ENCODE measurements at places on chromosomes 12 and 14.
A peak's percentile ranks its signal among the peaks of the same experiment; 100 is the strongest.

DNA sequence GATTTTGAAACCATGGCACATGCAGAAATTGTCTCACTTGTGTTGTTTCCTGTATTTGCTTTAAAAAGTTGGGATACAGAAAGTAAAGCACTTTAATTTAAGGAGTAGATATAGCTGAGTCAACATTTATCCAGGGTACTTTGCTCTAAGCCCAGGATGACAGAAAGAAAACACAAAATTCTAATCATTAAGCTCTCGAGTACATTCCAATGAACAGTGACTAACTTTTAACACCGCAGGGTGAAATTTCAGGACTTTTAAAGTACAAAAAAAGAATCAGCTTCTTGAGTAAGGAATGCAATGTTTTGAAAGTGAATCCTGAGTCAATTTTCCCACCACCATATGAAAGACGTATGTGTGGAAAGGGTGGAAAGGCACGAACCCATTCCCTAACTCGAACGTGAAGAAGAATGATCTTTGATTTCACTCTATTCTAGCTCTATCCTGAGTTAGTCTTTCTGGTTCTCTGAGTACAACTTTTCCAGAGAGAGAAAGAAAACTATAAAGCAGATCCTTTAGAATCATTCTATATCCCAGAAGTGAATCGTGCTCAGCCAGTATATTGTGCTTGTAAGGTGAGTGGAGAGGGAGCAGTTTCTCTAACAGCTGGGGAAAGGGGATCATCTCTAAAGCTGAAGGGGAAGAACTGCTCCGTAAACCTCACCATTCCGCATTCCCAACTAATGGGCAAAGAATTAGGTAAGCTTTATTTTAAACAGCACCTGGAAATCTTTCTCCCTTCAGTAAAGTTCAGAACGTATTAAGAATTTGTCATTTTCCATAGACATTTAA lies 779.0 kb upstream of the FLRT2 start:
- DNase-seq: peak; percentile 88

DNA sequence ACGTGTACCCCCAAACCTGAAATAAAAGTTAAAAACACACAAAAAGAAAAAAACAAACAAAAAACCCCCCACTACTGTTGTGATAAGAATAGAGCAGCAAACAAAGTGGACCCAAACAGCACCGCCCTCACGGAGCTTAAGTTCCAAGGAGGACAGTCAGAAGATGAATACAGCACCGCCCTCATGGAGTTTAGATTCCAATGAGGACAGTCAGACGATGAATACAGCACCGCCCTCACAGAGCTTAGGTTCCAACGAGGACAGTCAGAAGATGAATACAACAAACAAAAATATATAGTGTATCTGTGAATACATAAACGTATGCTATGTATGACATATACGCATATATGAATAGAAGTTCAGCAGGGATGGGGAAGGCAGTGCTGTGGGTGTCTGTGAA lies 353.8 kb downstream of the GLT1D1 start:
- no peak for DNase-seq

- peak; percentile 6 for DNase-seq
These were observed 38.2 kb upstream of the RIC8B start for GRCh38 chr12:106736051-106736957.

DNA sequence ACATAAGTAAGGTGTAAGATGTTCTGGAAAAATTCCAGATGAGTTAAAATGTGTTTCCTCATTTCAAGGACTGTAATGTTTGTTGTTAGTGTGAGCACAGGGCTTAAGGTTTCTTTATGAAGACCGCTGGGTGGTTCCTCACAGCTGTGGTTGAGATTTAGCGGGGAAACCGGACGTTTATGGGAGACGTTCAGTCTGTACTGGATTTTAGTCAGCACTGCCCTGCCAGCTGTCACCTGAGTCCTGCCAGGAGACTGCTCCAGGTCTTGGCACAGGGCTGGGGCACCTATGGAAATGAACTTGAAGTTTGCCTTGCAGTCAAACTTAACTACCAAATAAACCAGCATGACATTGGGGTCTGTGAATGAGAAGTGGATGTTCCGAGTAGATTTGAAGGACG lies 555.2 kb downstream of the DIO2 start:
- DNase-seq: no peak

DNA sequence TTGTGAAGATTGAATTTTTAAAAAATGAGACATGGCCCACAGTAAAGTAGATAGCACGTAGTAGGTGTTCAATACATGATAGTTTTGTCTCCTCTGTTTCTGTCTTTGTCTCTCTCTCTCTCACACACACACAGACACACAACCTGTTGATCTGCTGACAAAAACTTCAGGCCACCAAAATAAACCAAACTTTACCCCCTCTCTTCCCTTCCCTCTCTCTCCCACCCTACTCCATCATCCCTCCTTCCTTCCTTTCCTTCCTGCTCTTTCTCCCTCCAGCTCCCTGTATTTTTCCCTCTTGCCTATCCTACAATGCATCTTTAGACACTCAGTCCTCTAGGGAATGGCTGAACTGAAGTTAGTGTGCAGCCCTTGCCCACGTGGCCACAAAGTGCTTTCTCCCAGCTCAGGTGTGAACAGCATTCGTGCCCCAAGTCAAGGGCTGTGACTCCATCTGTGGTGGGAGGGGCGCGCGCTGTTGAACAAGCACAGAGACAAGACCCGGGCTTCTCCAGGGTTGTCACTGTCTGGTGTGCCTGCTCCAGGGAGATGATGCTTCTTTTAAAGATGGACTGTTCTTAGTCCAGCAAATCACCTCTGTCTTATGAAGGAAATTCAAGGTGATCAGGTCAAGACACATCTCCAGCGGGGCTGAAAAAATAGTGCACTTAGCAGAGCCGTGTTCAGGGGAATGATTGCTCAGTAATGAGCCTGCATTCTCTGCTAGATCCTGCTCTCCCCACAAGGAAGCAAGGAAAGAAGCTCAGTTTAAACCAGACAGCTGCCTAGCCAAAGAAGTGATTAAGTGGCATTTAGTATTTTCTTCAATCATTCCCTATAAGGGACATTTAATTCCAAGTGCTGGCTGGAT lies 75.3 kb downstream of the WSCD2 start:
- DNase-seq: no peak

- DNase-seq: no peak
These were observed 424.0 kb upstream of the GARIN6 start for GRCh38 chr12:99223579-99223978.

- peak; percentile 66 for DNase-seq
These were observed 131.8 kb upstream of the EEA1 start for GRCh38 chr12:93060666-93061472.

GRCh38 chr12:113448873-113449272 lies 22.8 kb downstream of the LHX5 start:
- no peak for DNase-seq

- DNase-seq: no peak
These were observed 54.7 kb downstream of the DDX51 start for GRCh38 chr12:132089407-132089910.

DNA sequence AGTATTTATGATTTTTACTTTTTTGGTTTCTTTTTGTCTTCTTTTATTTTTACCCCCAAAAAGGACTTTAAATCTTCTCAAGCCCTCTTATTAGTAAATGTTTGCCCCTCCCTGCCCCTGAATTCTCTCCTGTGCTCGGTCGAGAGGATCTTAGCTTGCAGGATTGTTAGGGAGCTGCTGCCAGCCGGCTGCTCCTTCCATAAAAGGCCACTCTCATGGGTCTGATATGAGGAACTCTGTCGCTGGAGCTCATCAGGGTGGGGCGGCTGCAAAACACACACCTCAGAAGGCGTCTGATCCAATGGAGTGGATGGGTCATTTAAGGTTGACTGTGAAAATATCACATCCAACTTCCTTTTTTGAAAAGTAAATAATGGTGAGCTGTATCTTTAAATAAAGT lies 8.5 kb downstream of the LTBR start:
- DNase-seq: no peak

DNA sequence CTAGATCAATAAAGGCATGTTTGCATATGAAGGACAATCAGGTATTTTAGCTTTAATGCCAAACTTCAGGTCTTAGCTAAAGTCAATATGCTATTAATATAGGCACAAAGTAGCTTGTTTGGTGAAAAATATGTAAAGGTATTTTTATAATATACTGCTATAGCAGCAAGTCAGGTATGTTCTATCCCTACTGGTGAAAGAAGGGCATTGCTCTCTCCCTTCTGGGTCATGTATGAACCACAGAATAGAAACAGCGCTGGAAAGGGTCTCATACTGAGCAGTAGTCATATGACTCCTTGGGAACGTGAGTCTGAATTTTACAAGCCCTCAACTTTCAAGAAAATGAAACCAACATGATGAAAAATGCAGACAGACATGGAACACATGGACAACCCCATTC lies 314.6 kb downstream of the GRIN2B start:
- DNase-seq: no peak

DNA sequence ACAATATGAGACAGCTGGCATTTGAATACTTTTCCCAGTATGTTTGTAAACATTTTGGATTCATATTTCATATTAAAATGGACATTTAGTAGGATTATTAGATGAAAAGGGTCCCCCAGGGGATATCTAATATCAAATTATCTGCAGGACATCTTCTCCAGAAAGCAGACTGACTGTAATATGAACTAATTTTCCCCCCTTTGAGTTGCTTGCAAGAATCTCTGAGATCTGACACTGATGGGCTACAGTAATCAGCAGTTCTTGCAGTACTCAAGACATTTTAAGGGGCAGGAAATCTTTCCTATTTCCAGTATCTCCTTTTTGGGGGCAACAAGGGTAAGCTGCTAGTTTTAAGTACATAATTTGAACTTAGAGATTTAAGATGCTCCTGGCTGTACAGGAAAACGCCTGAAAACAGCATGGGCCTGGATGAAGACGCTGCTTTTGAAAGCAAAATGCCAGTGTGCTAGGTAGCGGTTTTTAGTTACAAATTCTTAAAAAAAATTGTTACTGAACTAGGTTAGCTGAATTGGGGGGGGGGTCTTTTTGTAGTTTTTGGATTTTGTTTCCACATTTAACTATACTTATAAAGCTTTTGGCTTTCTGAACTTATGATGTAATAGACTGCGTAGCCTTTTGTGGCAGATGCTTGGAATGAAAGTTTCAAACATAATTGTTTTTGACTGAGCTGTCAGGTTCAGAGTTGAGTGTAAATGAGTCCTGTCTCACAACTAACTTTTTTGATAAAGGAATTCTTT lies 2.2 kb downstream of the FRMD6 start:
- peak; percentile 33 for DNase-seq

DNA sequence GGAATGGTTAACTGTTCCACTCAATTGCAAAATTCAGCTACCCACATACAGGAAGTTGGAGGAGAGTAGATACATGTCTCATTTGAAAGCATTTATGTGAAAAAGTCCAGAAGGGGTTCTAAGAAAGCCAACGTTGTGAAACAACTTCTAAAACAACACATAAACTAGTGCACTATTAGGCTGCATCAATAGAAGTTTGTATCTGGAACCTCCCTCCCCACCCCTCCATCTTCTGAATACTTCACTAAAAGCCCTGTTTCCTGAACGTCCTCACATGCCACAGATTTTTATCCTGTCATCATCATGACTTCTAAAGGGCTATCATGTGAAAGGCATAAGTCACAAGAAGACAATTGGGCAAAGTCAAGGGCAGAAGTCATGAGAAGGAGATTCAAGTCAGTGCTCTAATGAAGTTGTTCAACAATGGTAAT lies 5.5 kb downstream of the KRT79 start:
- peak; percentile 65 for DNase-seq

DNA sequence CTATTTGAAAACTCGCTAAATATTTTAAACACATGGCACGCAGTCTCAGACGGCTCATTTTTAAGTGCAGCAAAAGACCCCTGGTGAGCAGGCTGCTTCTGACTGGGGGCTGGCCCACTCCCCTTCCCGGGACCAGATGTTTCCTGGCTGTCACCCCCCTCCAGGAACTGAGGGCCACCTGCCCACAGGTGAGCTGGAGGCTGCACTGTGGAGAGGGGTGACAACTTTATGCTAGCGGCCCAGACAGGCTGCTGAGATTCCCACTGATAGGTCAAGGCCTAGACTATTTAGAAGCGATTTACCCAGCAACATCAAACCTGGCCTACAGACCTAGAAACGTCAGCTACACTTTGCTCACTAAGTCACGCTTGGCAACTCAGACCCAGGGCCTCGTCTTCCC lies 92.1 kb downstream of the BCL11B start:
- DNase-seq: no peak

GRCh38 chr14:102495491-102496330 lies 13.9 kb downstream of the ANKRD9 start:
- DNase-seq: no peak

- peak; percentile 77 for DNase-seq
These were observed 30.9 kb downstream of the ERGIC2 start for GRCh38 chr12:29350080-29350479.

DNA sequence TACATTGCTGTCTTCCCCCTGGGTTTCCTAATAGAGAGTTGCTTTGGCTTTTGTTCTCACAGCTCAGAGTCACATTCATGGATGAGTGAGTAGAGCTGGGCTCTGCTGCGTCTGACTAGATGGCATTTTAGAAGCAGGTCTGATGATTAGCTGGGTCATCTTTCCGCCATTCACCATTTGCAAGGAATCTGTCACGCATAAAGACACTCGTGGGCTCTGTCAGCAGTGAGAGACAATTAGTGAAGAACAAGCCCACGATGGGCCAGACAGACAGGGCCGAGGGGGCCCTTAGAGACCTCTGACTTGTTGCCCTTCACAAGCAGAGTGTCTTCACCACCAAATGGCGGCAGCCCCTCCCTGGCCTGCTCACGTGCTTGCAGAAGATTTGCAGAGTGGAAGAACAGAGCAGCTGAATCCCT lies 175.0 kb downstream of the CRADD start:
- no peak for DNase-seq

DNA sequence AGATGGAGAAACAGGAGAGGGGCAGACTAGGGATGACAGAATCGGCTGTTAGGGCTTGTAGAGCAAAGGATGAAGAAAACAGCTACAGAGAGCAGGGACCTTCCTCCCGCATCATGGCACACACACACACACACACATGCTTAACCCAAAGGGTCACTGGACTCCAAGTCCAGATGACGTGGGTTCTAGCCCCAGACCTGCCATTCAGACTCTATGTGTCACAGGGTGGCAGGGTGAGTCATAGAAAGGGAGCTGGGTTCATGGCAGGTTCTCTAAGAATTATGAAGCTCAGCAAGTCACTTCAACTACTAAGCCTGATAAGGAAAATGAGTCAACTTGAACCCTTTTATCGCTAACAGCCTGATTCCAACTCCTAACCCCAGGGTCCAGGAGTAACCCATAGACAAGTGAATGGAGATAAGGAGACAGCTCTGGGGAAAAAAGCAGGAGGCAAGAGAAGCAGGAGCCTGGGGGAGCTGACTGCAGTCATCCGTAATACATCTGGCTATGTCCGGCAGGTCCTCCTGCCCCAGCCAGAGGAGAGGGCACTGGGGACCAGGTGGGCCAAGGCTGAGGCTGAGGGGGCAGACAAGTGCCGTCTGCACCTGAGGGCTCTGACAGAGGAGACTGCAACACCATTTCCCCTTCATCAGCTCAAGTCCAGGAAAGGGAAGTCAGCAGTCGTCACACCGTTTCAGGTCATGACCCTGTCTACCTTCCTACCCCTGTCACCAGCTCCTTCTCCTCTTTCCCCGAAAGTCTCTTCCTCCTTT lies 3.6 kb upstream of the TNFRSF1A start:
- peak; percentile 99 for DNase-seq

GRCh38 chr14:99678198-99678597 lies 5.9 kb upstream of the CYP46A1 start:
- no peak for DNase-seq

All from amniotic epithelial cell (primary cell).